ENCODE measurements at places on chromosomes 6 and 20.

- no peak for DNase-seq
These were observed 91.1 kb downstream of the ATXN1 start for GRCh38 chr6:16670183-16670582.

GRCh38 chr6:5412017-5412416, 150.7 kb downstream of the FARS2 start:
- DNase-seq = no peak

- DNase-seq = no peak
These were observed 508.9 kb upstream of the SULF2 start for GRCh38 chr20:48294196-48294595.

DNA sequence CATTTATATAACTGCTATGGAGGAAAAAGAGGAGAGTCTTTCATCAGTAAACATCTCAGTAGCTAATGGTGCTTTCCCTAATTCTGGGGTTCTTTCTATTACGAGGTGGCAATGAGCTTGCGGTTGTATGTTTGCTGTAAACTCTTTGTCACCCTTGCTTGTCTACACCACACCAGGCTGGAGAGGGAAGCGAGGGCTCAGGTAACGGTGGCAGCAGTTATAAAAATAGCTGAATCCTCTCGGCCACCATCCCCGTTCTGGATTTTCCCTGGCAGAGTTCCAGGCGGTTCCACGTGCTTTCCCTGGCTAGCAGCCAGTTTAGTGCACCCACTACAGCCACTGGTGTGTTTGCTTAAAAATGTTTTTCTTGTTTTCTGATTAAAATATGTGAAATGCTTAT, 39.0 kb downstream of the MAS1 start:
- DNase-seq = peak; percentile 74

DNA sequence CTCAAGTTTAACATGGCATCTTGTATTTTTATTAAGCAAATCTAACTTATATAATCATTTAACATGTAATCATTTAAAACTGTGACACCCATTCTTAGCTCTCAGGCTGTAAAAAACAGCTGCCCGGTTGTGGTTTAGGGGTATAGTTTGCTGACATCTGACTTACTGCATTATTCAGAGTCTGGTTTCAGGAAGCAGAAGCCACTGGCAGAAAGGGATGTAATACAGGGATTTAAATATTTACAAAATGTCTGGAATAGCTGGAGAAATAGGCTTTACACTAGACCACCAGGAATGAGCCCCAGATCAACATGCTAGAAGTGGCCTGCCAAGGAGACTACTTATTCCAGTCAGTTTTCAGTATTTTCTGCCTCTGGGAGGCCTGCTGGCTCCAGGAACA, 421.1 kb downstream of the CD109 start:
- DNase-seq = no peak

DNA sequence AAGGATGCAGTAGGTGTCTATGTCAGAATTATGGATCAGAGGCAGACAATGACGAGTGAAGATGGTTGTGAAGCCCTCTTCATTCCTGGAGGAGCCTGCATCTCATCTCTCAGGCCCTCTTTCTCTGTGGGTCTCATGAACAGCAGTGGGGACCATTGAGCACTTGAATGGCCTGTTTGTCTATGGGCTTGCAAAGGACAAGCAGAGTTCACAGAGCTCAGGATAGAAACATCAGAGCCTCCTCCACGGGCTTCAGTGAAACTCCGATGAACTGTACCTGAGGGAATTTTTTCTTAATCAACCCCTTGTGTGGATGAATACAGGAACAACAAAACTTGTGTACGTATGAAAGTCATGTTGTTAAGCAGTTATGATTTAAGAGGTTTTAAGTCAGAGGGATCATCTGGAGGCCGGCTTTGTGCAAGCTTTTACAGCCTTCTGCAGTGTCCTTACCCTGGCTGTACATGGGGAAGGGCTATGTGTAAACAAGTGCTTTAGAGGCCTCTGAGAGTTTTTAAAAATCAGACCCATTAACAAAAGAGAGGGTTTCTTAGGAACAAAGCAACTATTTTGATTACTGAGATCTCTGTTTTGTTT, 29.7 kb upstream of the PI16 start:
- DNase-seq = no peak

DNA sequence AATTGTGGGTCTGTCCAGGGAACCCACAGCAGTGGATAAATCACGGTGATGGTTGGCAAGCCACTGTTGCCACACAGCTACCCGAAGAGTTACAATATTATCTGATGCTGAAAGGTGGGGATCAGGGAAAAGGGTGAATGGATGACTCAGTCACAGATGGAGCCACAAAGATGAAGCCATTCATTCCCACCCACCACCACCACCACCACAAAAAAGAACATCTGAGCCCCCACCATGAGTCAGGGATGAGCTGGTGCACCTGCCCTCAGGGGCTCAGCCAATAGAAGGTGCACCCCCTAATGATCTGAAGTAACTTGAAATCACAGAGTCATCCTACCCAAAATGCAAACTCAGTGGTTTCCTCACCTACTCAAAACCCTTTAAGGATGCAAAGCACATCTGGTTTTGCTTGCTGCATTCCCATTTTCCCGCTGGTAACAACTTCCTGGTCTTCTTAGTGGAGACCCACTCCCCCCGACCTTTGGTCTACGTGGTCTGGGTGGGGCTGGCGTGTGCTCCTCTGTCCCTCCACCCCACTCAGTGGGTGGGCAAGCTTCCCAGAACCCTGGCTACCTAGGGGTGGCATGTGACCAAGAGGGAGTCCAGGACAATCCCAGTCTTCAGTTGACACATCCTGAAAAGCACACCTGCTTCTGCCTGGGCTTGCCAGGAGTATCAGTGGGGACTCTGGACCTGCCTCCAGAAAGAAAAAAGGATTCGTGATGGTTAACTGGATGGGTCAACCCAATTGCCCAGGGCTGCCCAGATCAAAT, 125.5 kb downstream of the ANKRD60 start:
- no peak for DNase-seq

- DNase-seq = no peak
These were observed 242.9 kb downstream of the CDC5L start for GRCh38 chr6:44630125-44631028.

- no peak for DNase-seq
These were observed 80.9 kb downstream of the UBE3D start for GRCh38 chr6:82984720-82985119.

DNA sequence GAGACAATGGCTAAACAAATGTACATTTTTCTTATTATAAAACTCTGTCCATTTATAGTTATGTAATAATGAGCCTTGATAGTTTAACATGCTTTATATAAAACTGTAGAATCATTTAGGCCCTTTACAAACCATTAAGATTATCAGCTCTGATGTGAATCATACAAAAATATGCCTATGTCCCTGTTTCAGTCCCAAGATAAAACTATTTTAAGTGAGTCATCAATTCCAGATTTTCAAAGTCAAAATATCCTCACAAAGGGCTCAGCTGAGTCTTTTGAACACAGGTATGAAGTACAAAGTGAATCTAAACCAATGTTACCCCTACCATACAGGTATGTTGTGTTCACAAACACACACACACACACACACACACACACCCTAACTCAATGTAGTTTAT, 88.0 kb downstream of the PTPRK start:
- DNase-seq = no peak

DNA sequence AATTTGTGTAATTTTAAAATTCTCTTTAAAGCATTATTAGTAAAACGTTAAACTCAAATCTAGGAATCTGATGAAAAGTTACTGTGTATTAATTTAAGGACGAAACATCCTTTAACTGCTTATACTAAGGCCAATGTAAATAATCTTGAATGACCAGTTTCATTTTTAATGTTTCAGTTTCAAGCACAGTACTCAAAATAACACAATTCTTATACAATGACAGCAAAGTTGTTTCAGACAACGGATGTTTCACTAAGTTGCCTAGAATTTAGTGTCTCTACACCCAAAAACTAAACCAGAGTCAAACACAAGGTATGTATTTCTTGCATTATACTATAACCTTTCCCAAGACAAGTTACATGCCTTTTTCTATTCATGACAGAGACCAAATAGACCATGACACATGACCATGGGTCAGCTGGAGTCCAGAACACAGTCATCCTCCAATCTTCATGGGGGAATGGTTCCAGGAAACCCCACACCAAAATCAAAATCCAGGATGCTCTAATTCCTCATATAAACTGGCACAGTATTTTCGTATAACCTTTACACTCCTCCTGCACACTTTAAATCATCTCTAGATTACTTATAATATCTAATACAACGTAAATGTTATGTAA, 7.7 kb downstream of the PHIP start:
- DNase-seq = no peak

DNA sequence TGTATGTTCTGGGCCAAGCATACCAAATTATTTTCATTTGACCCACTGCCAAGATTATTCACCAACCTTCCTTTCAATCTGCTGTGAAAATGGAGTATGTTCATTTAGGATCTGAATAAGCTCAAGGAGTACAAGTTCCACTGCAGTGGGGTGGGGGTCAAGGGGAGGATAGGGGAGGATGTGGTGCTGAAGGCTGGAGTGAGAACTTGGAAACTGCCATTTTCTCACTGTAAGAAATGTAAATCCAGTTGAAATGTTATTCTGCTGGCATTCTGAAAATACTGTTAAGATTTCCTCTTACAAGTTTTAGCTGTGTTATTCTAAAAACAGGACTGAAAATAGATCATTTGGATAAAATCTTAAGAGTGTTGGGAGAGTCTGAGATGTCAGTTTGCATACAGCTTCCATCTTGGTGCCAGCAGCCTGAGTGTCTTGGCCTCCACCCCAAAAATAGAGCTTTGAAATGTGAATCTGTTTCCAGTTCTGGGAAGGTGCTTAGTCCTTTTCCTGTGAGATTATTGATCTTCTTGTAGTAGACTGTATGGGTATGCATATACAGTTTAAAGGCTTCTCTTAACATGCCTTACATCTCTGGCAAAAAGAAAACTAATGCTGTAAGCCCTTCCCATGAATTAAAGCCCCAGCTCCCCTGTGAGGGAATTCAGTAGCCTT, 84.3 kb downstream of the CTNNBL1 start:
- DNase-seq = no peak

DNA sequence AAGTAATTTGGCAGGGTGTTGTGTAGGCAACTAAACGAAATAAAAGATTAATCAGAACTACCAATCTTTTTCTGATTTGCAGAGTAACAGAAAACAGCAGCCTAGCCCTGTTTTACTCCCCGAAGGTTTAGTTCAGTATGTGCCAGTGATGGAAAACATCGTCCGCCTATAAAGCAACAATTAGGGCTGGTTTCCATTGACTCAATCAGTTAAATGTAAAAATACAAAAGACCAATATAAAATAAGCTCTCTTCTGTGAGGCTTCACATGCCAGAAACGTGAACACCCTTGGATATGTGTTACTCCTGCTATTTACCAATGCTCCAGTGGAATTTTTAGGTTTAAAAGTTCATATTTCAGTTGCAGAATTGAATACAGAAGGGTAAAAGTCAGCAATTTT, 210.5 kb upstream of the RSPO3 start:
- no peak for DNase-seq

- no peak for DNase-seq
These were observed 5.9 kb downstream of the ESF1 start for GRCh38 chr20:13778827-13779226.

DNA sequence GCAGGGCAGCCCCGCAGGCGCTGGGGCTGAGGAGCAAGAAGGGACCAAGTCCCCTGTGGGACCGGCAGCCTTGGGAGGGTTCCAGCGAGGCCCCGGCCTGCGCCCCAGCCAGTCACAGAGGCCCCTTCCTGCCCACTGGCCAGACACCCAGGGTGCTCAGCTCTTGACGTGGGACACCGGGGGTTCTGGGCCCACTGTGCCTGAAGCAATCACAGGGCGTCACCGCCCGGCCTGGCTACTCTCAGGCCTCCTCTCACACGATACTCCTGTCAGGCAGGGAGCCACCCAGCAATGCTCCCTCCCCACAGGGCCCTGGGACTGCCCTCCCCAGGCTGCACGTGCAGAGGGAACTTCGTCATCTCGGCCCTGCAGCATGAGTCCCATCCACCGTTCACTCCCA, 14.5 kb downstream of the TAF4 start:
- DNase-seq = no peak

DNA sequence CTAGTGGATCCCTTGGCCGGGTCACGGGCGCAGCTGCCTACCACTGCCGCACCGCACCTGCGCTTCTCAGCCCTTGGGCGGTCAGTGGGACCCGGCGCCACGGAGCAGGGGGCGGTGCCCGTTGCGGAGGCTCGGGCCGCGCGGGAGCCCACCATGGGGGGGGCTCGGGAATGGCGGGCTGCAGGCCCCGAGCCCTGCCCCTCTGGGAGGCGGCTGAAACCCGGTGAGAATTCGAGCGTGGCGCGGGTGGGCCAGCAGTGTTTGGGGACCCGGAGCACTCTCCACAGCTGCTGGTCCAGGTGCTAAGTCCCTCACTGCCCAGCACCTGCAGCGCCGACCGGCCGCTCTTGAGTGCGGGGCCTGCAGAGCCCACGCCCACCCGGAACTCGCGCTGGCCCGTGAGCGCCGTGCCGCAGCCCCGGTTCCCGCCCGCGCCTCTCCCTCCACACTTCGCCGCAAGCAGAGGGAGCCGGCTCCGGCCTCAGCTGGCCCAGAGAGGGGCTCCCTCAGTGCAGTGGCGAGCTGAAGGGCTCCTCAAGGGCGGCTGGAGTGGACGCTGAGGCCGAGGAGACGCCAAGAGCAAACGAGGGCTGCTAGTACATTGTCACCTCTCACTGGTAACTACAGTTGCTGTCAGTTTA, 120.5 kb upstream of the TMEM170B start:
- DNase-seq = no peak

DNA sequence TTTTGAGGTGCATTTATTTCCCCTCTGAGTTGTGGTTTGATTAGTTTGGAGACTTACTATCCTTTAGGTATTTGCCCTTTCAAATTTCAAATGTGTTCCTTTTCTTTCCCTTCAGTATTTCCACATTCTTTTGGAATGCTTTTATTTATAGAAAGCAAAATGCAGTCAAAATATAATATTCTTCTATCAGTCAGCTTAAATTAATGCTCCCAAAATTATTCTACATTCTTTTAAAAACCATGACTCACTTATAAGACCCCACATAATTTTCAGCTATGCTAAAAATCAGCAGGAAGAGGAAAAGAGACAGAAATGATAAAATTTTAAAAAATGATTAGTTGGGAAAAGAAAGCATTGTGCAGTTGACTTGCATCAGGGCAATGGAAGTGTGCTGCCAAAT, 180.0 kb upstream of the SMLR1 start:
- no peak for DNase-seq

DNA sequence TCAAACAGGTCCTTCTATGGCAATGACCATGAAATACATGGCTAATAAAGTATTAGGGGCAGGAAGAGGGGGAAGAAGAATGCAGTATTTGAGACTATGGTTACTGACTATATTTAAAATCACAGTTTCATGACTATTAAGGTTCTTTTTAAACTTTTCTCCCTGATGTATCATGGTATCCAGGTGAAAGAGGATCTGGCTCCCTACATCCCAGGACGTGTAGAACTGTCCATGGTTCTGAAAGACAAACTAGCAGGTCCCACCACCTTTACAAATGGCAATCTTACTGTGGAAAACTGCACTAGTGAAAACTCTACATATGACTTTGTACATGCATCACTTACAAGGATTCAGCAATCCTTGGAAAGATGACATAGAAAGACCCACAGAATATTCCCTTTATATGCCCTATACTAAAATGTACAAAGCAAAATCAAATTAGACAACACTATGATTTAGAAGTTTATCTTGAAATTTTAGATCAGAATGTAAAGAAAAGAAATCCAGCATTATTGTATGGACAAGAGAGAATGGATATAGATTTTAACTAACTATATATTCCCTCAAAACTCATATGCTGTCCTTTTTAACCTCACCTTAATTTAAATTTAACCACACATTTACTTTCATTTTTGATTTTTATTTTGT, 33.5 kb downstream of the RPP21 start:
- DNase-seq = no peak

- no peak for DNase-seq
These were observed 5.7 kb upstream of the USP49 start for GRCh38 chr6:41900861-41901260.

GRCh38 chr6:142857796-142858555, 87.0 kb downstream of the HIVEP2 start:
- no peak for DNase-seq
